ENCODE measurements at places on chromosomes 2 and 18.
A peak's percentile ranks its signal among the peaks of the same experiment; 100 is the strongest.

DNA sequence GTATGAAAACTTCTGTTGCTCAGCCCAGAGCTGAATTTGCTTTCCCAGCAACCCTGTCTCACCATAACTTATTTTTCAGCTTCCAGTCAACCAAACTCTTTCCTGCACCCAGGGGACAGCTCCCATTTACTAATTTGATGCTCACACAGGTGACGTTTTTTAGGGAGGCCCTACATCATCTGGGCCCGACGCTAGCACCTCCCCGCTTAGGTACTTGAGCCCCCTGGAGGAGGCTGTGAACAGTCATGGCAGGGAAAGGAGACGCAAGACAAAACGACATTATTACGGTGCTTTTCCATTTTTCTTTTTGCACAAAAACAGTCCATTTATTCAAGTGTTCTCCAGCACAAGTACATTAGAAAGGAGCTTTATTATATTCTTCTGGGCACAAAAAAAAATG is 59.2 kb upstream of the POMC start:
- DNase-seq = no peak

DNA sequence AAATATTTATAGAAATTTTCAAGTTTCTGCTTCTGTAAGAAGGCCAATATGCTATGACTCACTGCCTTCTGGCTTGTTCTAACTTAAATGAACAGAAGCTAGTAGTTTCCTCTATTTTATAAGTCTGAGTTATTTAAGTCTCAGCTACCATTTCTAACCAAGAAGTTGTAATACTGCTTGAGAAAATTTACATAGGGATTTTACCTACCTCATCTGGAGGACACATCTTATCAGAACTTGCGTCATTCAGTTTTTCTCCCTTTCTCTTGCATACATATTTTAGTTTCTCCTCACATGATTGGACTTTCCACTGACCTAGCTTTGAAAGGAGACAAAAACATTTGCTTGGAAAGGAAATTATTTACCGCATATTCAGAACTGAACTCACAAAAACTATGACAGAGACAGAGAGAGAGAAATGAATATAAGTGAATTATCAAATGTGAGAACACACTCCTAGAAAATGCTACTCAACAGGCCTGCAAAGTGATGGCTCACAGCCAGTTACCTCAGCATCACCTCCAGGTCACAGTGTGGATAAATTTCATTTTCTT is 81.1 kb upstream of the CD302 start:
- DNase-seq = no peak

GRCh38 chr2:157901325-157901724 is 25.2 kb upstream of the ACVR1 start:
- no peak for DNase-seq

DNA sequence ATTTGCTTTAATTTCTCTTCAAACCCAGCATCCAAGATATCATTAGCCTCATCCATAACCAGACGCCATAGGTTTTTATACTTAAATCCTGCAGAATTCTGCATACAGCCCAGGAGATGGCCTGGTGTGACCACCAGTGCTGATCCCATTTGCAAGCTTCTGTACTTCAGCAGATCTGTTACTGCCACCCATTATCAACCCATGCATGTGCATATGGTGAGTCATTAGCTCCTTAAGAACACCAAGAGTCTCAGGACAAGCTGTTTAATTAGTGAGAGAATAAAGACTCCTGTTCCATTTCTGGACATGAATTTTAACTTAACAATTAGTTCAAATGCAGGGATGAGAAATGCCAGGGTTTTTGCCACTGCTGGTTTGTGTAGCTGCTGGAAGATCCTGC is 110.7 kb upstream of the TANK start:
- DNase-seq = no peak

DNA sequence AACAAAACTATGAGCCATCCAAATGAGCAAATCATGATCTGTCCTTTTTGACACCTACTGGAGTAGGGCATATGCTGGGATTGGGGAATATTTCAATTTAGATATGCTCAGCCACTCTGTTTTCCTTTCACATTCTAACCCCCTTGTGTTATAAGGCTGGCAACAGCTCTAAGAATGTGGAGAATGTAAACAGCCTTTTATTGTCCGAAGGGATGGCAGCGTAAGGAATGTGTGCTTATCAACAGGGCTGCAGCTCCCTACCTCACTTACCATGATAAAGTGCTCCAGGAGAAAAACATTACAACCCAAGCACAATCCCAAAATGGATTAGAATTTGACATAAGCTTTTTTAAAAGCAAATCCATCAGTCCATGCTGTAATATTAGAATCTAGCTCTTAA is 2.2 kb downstream of the NXPH2 start:
- no peak for DNase-seq

- no peak for DNase-seq
Observed at GRCh38 chr2:64233376-64233922, 89.2 kb upstream of the PELI1 start.

DNA sequence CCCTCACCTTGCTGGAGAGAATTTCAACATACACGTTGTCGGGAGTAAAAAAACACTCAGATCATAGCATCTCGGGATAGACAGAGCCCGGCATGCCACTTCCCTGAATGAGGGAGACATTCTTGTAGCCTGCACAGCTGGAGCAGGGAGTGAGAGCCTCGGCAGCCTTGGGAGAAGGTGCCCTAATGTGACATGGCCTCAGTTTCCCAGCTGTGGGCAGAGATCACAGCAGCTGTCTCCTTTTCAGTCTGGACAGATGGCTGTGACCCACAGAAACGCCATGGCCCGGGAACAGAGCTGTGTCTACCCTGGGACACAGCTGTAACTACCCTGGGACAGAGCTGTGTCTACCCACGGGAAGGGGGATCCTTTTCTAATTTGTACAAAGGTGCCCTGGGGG is 55.9 kb downstream of the HS1BP3 start:
- DNase-seq = no peak

DNA sequence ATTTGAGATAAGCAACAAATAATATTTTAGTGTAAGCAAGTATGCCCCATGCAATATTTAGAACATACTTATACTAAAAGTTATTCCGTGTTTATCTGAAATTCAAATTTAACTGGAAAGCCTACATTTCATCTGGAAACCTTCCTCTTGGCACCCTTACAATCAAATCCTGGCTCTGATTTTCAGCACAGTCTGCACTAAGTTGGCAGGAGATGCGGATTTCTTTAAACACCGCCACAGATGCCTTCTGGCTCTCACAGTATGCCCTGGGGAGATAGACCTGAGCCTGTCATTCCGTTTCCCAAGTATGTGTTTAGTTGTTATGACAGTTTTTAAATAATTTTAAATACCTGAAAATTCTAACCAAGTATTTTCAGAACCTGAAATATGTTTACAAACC is 7.3 kb upstream of the MLPH start:
- DNase-seq = no peak

GRCh38 chr2:26068602-26069298 is 34.9 kb downstream of the RAB10 start:
- peak; percentile 29 for DNase-seq

GRCh38 chr2:11203480-11203879 is 48.2 kb downstream of the SLC66A3 start:
- no peak for DNase-seq

DNA sequence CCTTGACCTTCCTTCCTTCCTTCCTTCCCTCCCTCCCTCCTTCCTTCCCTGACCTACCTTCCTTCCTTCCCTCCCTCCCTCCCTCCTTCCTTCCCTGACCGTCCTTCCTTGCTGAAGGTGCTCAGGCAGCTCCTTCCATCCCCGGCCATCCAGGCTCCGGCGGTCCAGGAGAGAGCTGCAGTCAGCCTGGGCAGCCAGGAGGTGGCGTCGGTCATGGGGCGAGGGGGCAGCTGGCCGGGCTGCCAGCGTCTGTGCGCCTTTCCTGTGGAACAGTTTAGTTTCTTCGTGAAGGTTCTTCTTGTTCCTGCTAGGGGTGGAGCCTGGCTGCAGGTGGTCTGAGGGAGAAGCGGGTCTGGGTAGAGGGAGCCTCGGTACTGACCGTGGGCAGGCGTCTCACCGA is 15.7 kb downstream of the GPR35 start:
- no peak for DNase-seq

DNA sequence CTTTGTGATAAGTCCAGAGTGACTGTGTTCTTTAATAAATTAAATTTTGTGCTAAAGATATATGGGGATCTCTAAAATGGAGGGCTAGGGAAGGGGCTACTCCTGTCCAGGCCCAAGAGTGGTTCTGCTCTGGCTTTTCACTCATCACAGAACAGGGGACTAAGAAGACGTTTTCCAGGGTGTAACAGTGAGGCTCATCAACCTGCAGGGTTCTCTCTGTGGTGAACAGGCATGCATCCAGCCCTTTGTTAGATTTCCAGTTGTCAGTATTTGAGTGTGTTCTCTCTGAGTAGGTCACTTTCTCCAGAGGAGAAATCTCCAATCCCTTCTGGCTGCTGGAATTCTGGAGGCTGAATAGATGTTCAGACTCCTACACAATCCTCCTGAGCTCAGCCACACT is 408.9 kb downstream of the PLCL1 start:
- no peak for DNase-seq

GRCh38 chr18:59051470-59052165 is 88.1 kb upstream of the SEC11C start:
- DNase-seq = no peak

DNA sequence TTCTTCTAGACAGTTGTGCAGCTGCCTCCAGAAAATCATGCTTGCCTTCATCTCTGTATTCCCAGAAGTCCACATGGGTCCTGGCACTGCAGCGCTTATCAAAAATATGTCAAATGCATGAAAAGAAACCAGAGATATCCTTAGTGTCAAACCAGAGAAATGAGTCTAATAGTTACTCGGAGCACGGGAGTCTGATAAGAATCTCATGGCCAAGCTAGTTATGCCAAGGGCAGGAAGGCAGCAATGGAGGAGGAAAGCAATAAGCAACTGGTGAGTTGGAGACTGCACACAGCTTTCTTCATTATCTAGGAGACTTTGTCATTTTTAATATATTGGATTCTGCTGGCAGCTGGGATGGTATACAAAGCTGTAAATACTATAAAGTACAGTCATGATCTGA is 38.6 kb downstream of the TRIB2 start:
- DNase-seq = no peak

DNA sequence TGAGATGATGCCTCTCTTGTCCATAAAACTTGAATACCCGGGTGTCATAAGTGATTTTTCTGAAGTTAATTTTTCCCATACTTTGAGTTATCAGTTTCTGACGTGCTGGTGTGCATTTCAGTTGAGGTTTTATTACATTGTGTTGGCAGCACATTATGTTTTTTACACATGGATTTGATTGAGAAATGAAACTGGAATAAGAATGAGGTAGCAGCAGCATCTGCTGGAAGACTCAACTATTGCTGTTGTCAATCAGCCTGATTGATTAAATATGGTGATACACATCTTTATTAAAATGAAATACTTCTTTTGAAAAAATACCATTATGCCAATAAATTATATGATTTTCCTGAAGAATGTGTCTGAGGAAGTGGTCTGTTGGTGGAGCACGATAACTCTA is 60.5 kb downstream of the INSIG2 start:
- no peak for DNase-seq

GRCh38 chr2:181456660-181457120 is 496 bp upstream of the ITGA4 start:
- DNase-seq = peak; percentile 82

GRCh38 chr2:189791338-189792042 is 7.2 kb downstream of the PMS1 start:
- DNase-seq = no peak

DNA sequence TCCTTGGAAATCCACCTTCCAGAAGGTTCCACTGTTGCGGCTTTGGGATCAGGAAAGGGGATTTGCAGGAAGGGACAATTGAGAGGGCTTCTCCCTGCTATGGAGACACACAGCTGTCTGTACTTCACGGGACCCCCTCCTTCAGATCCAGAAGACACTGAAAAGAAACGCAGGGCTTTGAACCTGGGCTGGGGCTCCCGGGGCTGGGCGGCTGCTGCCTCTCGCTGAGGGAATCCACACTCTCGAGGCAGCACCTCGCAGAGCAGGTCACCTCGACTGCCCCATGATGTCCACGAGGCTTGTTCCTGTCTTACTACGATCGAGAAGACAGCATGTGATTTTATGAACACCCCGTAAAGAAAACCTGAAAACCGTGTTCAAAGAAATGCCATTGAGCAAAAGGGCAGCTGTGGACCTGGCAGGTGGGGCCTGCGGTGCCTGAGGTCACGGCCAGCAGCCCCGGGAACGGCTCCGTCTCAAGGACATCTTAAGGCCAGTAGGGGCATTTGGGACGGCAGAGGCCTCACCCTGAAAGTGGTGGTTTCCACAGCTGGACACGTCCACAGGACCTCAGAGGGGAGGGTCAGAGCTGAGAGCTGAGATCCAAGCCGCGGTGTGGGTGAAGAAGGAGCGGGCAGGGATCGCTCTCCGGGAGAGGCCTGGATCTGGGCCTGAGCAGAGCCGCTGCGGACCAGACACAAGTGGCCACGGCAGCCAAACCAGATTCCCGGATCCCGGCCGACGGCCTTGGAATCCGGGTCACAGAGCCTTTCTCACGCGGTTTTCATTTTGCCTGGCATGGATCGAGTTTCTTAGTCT is 165.7 kb downstream of the RTP5 start:
- no peak for DNase-seq

DNA sequence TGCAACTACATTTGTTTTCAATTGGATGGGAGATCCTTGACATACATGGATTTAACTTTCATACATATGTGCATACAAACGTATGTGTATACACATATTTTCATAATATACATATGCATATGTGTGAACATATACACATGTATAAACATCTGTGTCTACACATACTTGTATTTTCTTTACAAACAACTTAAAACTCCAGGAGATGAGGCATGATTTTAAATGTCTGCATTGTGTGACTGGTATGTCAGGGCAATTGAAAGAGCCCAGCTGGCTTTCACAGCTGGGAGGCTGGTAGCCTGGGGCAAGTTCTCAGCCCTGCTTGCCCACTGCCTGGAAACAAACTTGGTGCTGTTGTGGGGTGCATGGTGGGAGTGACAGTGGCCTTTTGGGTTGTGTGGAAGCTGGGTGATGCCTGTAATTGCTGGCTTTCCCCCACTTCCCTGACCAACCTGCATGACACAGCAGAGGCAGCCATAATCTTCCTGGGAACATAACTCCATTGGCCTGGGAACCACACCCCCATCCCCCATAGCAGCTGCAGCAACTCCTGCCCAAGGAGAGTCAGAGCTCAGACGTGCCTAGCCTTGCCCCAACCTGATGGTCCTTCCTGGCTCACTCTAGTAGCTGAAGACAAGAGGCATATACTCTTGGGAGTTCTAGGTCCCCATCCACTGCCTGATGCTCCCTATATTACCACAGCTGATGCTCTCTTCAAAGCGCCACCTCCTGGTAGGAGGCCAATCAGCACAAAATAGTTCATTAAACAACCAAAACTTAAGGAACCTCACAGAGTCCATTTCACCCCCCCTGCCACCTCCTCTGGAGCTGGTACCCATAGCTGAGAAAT is 158.3 kb downstream of the CERS6 start:
- no peak for DNase-seq

GRCh38 chr2:105112345-105112744 is 74.5 kb downstream of the MRPS9 start:
- no peak for DNase-seq

GRCh38 chr2:45114221-45114955 is 105.1 kb upstream of the SIX2 start:
- DNase-seq = no peak

GRCh38 chr2:76980067-76980787 is 541.9 kb downstream of the LRRTM4 start:
- DNase-seq = no peak

All from NK-92 treated with Interleukin-12 subunit alpha and Interleukin-12 subunit beta, amount 100 ng/mL, for 24 hours (cell line).